Fibroblast of lung (primary cell): ENCODE measurements at places on chromosomes 1 and 21. TPM values are rescaled to one million over a fixed set of nuclear protein-coding genes. Genes with fewer than 3 reads are reported as not detected.

DNA sequence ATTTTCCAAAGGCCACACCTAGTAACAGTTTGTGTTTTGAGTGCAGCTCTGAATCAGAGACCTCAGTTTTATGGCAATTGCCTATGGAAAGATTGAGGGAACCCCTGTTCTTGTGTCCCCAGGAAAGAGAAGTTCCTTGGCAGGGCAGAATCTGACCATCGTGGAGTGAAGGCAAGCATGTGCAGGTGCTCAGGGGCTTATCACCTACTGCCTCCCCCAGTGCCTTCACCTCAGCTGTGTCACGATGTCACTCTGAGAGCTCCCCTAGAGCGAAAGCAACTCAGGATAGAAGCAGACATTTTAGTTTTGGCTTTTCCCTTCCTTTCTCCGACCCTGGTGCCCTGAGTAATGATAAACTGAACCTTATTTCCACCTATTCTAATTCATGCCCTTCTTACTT, 1.8 kb upstream of the SPRR1A start:
- no peaks in the 10 kb centered on the region for H3K27me3 ChIP-seq
- no peak overlapping the region for H3K27ac ChIP-seq
- H3K36me3 ChIP-seq = no peaks in the 10 kb centered on the region
- no peaks in the 10 kb centered on the region for H3K4me1 ChIP-seq

The RGS8 gene
- total RNA-seq = not detected in 2 replicates

- DNase-seq = no peak
- H3K36me3 ChIP-seq = no peaks in the 10 kb centered on the region
- no peak overlapping the region for H3K27ac ChIP-seq
- peaks cover 23% of the 10 kb centered on the region for H3K27me3 ChIP-seq
- H3K4me3 ChIP-seq = no peak overlapping the region
These were observed 87.3 kb upstream of the IFFO2 start for GRCh38 chr1:19043579-19044443.

DNA sequence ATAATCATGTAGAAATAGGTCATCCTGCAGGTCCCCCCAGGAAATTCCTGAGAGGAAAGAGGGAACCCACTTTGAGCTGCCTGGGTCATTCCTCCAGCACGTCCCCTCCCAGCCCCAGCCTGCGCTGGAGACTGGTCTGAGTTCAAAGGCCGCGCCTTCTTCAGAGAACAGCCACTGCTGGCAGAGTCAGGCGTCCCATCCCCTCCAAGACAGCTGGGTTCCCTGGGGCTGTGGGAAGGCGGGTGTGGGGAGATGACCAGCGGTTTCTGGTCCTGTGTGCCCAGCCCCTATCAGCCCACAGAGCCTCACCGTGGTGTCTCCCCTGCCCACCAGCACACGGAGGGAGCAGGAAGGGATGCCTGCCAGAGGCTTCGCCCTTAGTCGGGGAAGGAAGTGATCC, 18.0 kb upstream of the TRAPPC10 start:
- H3K27me3 ChIP-seq = no peaks in the 10 kb centered on the region
- no peaks in the 10 kb centered on the region for H3K36me3 ChIP-seq
- no peak overlapping the region for H3K27ac ChIP-seq
- DNase-seq = no peak

GRCh38 chr1:23805025-23805424, 4.5 kb upstream of the GALE start:
- no peaks in the 10 kb centered on the region for H3K4me1 ChIP-seq
- no peak overlapping the region for H3K27ac ChIP-seq
- DNase-seq = no peak
- H3K4me3 ChIP-seq = no peak overlapping the region
- H3K27me3 ChIP-seq = no peaks in the 10 kb centered on the region
- peaks cover 2% of the 10 kb centered on the region for H3K36me3 ChIP-seq
